ENCODE measurements at places on chromosomes 4 and X. TPM values are rescaled to one million over a fixed set of nuclear protein-coding genes. Genes with fewer than 3 reads are reported as not detected.

DNA sequence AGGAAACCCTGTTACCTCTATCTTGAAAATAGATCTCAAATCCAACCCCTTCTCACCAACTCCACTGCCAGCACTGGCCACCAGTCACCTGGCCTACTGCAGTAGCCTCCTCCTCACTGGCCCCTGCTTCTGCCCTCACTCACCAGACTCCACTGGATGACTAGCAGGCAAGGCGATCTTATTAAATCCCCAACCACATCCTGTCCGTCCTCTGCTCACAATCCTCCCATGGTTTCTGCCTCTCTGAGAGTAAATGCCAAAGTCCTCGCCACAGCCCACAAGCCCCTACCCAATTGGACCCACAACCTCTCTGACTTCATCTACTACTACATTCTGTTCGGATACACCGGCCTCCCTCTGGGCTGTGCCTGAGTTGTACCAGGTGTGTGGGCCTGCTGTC, 5.4 kb upstream of the PIM2 start:
- H3K27me3 ChIP-seq = no peaks in the 10 kb centered on the region
- peaks cover 54% of the 10 kb centered on the region for H3K36me3 ChIP-seq
- peaks cover 64% of the 10 kb centered on the region for H3K4me1 ChIP-seq
- no peak overlapping the region for H3K27ac ChIP-seq

DNA sequence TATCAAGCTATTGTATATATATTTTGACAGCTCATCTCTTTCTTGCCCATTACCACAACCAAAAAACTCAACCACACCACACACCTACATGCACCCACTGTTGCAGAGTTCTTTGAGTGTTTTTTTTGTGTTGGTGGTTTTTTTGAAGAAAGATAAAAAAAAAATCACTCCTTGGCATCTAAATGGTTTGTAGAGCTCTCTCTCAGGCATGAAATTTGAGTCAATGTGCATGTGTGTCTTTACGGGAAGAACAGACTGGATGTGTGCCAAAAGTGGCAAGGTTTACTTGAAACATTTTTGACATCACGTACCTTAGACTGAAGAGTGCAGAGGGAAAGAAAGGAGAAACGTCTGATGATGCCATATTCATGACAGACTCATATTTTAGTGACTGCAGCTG, 154.2 kb downstream of the FHIP1A start:
- peaks cover 16% of the 10 kb centered on the region for H3K27me3 ChIP-seq
- DNase-seq = peak; percentile 11
- H3K4me3 ChIP-seq = no peak overlapping the region
- H3K27ac ChIP-seq = no peak overlapping the region
- no peaks in the 10 kb centered on the region for H3K36me3 ChIP-seq

DNA sequence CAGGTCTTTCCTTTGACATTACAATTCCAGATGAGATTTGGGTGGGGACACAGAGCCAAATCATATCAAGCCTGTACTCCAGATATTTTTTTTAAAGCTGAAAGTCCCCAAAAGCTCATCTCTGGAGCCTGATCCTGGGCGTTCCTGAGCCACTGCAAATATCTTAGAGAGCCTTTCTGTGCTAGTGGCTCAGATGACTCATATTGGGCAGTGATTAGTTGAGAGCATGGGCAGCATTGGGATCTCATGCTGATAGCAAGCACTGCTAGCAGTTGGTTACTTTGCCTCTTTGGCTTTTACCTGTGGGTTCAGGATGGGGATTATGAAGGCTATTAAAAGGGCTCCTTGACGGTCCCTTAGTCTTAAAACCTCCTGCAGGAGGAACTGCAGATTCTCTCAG, 51.4 kb upstream of the SCRG1 start:
- no peak overlapping the region for H3K4me3 ChIP-seq
- no peak for DNase-seq
- H3K27ac ChIP-seq = no peak overlapping the region
- H3K27me3 ChIP-seq = no peaks in the 10 kb centered on the region
- H3K4me1 ChIP-seq = no peaks in the 10 kb centered on the region

GRCh38 chrX:125507119-125507518, 187.4 kb downstream of the TEX13C start:
- no peak for DNase-seq
- no peaks in the 10 kb centered on the region for H3K4me1 ChIP-seq
- no peaks in the 10 kb centered on the region for H3K27me3 ChIP-seq
- H3K4me3 ChIP-seq = no peak overlapping the region

DNA sequence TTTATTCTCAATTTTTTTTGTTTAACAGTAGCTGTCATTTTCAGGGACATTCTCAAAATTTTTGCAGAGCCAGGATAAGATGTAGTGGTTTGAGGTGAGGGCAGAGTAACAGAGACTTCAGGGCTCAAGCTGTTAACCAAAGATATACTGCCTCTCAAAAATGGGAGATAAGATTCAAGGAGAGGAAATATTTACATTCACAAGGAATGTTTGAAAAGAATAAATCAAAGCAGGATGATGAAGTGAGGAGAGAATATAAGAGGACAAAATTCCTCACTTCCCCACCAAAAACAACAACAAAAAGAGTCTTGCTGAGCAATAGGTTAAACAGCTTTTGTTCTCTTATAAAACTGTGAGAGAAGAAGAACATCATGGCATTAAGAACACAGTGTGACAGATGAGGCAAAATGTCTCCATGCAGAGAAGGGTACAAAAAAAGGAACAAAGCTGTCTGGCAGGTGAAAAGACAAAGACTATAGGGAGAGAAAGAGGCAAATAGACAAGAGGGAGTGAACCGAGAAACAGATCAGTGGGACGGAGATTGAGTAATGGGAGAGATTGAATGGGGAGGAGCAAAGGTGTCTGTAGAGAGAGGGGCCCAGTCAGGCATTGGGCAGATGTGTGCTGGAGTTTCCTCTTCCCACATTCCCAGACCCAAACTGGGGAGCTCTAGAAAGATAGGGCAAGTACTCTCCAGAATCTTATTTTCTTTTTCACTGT, 106.1 kb upstream of the TMEM150C start:
- no peak overlapping the region for H3K27ac ChIP-seq
- H3K4me3 ChIP-seq = no peak overlapping the region
- peaks cover 4% of the 10 kb centered on the region for H3K27me3 ChIP-seq
- no peak for DNase-seq

DNA sequence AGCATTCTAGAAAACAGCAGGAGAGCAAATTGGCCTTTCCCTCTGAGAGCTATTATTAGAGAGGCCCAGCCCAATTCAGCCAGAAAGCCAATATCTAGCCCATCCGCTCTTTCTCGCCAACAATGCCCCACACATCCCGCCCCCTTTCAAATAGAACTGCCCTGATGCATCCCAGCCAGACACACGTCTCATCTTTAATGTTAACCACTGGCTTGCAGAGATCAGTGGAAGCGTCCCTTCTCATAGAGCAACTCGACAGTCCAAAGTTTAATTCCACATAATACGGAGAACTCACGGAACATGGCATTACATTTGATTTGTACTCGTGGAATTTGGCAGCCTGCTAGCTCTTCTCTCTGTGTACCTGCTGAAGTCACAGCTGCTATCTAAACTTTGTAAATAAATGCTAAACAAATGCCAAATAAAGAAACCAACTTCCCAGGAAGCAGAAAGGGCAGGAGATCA, 304.4 kb downstream of the DHX15 start:
- H3K27me3 ChIP-seq = no peaks in the 10 kb centered on the region
- H3K4me1 ChIP-seq = no peaks in the 10 kb centered on the region
- H3K27ac ChIP-seq = no peak overlapping the region

DNA sequence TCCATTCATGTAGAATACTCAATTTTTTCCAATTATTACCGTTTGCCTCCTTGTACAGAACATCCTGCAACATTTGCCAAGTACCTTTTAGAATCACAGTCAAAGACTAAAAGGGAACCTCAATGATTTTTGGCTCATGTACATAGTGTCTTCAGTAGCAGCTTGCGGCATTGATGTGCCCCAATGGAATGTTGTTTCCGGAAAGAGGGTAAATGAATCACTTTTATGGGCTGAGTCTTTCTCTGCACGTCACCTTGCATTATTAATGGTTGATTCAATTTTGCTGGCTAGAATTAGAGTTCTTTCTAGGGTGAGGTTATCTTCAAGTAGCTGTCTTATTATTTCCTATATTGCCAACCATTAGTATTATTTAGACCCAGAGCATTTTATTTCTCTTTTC, 116.9 kb upstream of the GABRA2 start:
- H3K27ac ChIP-seq = no peak overlapping the region
- no peaks in the 10 kb centered on the region for H3K4me1 ChIP-seq
- no peaks in the 10 kb centered on the region for H3K27me3 ChIP-seq
- DNase-seq = no peak
- no peaks in the 10 kb centered on the region for H3K36me3 ChIP-seq

DNA sequence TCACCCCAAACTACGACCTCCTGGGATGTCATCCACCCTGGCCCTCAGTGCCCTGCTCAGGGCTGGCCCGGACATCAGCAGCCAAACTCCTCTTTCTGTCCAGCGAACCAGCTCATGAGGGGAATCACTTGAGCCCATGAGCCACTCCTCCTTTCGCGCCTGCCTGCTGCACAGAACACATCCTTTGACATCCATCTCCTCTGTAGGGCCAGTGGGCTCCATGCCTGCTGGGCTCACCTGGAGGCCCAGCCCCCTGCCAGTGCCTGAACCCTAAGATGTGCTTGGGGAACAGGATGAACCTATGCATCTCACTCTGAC, 43.5 kb downstream of the ABLIM2 start:
- no peaks in the 10 kb centered on the region for H3K36me3 ChIP-seq
- peaks cover 2% of the 10 kb centered on the region for H3K4me1 ChIP-seq
- no peak overlapping the region for H3K4me3 ChIP-seq
- no peak for DNase-seq
- H3K27me3 ChIP-seq = no peaks in the 10 kb centered on the region

GRCh38 chrX:43655151-43656004, 721 bp upstream of the MAOA start:
- H3K36me3 ChIP-seq = no peaks in the 10 kb centered on the region
- DNase-seq = no peak
- no peak overlapping the region for H3K27ac ChIP-seq
- H3K4me1 ChIP-seq = peaks cover 17% of the 10 kb centered on the region

GRCh38 chr4:165756836-165757235, 116.2 kb upstream of the TLL1 start:
- no peak overlapping the region for H3K4me3 ChIP-seq
- H3K27ac ChIP-seq = no peak overlapping the region
- DNase-seq = no peak
- H3K36me3 ChIP-seq = no peaks in the 10 kb centered on the region
- H3K27me3 ChIP-seq = no peaks in the 10 kb centered on the region

GRCh38 chr4:68765876-68766275, 49.9 kb upstream of the UGT2B10 start:
- no peak overlapping the region for H3K27ac ChIP-seq
- DNase-seq = no peak
- H3K4me3 ChIP-seq = no peak overlapping the region
- H3K4me1 ChIP-seq = no peaks in the 10 kb centered on the region
- no peaks in the 10 kb centered on the region for H3K27me3 ChIP-seq

RTL5 gene
- total RNA-seq = 1.2 TPM

DMRTC1B gene
- total RNA-seq = 2.3 TPM

MAP3K15 gene
- total RNA-seq = 0.14 TPM

SLIT2 gene
- not detected for total RNA-seq

DNA sequence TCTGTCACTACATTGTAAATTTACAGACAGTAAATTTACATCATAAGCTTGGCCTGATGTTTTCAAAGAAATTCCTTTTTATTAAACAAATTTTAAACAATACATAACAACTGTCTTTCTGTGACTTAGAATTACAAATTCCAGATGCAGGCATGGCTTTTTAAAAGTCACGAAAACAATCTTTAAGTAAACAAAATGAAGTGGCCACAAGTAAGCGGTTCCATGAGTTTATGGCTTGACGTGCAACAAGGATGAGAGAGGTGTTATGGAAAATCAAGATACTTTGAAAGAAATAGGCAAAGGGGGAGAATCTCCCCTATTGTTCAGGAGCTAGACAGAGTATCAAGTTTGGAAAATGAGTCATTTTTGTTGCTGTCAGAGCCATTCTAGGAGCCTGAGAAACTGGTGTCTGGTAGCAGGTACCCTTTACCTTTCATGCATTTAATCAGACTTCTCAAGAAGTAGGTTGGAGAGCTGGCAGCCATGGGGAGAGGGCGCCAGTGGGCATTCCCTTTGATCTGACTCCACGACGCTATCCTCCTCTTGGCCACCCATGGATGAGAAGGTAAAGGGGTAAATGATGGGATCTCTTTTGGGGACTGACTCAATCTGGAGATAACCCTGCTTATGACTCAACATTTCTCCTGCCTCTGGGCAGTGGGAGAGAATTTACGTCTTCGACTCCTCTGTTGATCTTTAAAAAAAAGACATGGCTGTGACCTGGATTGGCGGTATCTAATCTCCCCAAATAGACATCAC, 217.2 kb downstream of the SPRY1 start:
- no peak overlapping the region for H3K4me3 ChIP-seq
- no peak for DNase-seq
- H3K27me3 ChIP-seq = no peaks in the 10 kb centered on the region

ANXA3 gene
- total RNA-seq = not detected

PIR gene
- total RNA-seq = not detected

- no peaks in the 10 kb centered on the region for H3K36me3 ChIP-seq
- DNase-seq = no peak
- H3K27me3 ChIP-seq = no peaks in the 10 kb centered on the region
- no peak overlapping the region for H3K27ac ChIP-seq
- no peak overlapping the region for H3K4me3 ChIP-seq
Measured at GRCh38 chr4:27921231-27921630, 1060.6 kb downstream of the STIM2 start.

DNA sequence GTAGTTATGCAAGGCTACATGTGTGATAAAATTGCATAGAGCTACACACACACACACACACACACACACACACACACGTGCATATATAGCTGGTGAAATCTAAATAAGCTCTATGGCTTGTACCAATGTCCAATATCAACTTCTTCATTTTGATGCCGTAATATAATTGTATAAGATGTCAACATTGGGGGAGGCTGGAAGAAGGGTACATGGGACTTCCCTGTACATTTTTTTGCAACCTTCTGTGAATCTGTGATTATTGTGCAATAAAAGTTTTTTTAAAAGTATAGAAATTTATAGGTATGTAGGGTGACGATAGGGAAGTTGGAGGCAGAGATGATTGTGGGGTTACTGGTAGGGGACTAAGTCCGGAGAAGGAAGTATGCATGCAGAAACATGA, 105.5 kb downstream of the HDAC8 start:
- no peaks in the 10 kb centered on the region for H3K4me1 ChIP-seq
- no peak overlapping the region for H3K4me3 ChIP-seq
- H3K27me3 ChIP-seq = no peaks in the 10 kb centered on the region
- no peak overlapping the region for H3K27ac ChIP-seq
- H3K36me3 ChIP-seq = peaks cover 6% of the 10 kb centered on the region

DNA sequence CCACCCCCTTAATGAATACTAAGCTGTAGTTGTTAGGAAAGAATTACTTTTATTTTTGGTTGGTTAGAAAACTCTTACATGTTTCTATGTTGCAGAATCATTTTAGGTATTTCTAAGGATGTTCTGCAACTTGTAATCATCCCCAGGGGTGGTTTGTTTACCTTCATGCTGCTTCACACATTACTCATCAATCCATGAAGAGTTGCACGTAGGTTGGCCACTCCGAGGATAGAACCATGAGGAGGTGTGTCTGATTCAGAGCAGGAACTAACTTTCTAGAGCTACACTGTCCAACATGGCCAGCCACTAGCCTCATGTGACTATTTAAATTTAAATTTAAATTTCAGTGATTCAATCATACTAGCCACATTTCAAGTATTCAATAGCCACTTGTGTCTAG, 127.2 kb upstream of the FRMPD4 start:
- H3K27ac ChIP-seq = no peak overlapping the region
- H3K4me1 ChIP-seq = no peaks in the 10 kb centered on the region
- DNase-seq = no peak
- no peaks in the 10 kb centered on the region for H3K36me3 ChIP-seq

TEX13B gene
- total RNA-seq = not detected

- DNase-seq = no peak
- H3K4me3 ChIP-seq = no peak overlapping the region
- no peaks in the 10 kb centered on the region for H3K27me3 ChIP-seq
- H3K27ac ChIP-seq = no peak overlapping the region
- H3K36me3 ChIP-seq = no peaks in the 10 kb centered on the region
- H3K4me1 ChIP-seq = no peaks in the 10 kb centered on the region
Measured at GRCh38 chrX:34900691-34901090, 41.9 kb upstream of the FAM47B start.

STPG2 gene
- total RNA-seq = 0.22 TPM

Measured in CD4-positive, alpha-beta T cell (primary cell).